ENCODE measurements at places on chromosomes 12 and 14. TPM values are rescaled to one million over a fixed set of nuclear protein-coding genes. Genes with fewer than 3 reads are reported as not detected.

AKAP5 gene
- 31.7 TPM for total RNA-seq

KRT4 gene
- total RNA-seq: 0.94 TPM

GPR65 gene
- total RNA-seq: 0.47 TPM

TMCC3 gene
- total RNA-seq: 8.7 TPM

KICS2 gene
- total RNA-seq: 6.7 TPM

SLC6A13 gene
- 10.0 TPM for total RNA-seq

OASL gene
- 0.16 TPM for total RNA-seq

CRIP2 gene
- total RNA-seq: 70.2 TPM

APPL2 gene
- 47.1 TPM for total RNA-seq

CATSPERB gene
- total RNA-seq: 3.7 TPM

ISM2 gene
- 0.78 TPM for total RNA-seq

RERG gene
- total RNA-seq: 2.2 TPM

TMEM229B gene
- total RNA-seq: 23.9 TPM

TAS2R10 gene
- 5.5 TPM for total RNA-seq

RNASE1 gene
- total RNA-seq: 9.2 TPM

CIROP gene
- total RNA-seq: not detected

FGF23 gene
- not detected for total RNA-seq

RIPK3 gene
- total RNA-seq: 0.47 TPM

KRT3 gene
- not detected for total RNA-seq

ERBB3 gene
- 2.2 TPM for total RNA-seq

PRICKLE1 gene
- 8.7 TPM for total RNA-seq

TAS2R31 gene
- total RNA-seq: 25.0 TPM

KRT81 gene
- total RNA-seq: not detected

MIP gene
- 0.62 TPM for total RNA-seq

PRB2 gene
- total RNA-seq: not detected

GRIN2B gene
- total RNA-seq: 144 TPM

KIF5A gene
- total RNA-seq: 50.2 TPM

PRR4 gene
- 4.8 TPM for total RNA-seq

IRAK3 gene
- total RNA-seq: 5.5 TPM

SH2B3 gene
- total RNA-seq: 5.1 TPM

ADAMTS20 gene
- 0.47 TPM for total RNA-seq

KRT72 gene
- total RNA-seq: not detected

TMED8 gene
- total RNA-seq: 27.6 TPM

MYF6 gene
- 0.47 TPM for total RNA-seq

ACVRL1 gene
- 11.5 TPM for total RNA-seq

CKAP4 gene
- 20.3 TPM for total RNA-seq

MEG3 gene
- 92.5 TPM for total RNA-seq

ZFHX2 gene
- 1.2 TPM for total RNA-seq

PPP1R1A gene
- total RNA-seq: 6.7 TPM

CHFR gene
- total RNA-seq: 29.6 TPM

ST8SIA1 gene
- total RNA-seq: 29.6 TPM

FAM161B gene
- total RNA-seq: 19.3 TPM

GDF3 gene
- not detected for total RNA-seq

PLBD1 gene
- total RNA-seq: 2.5 TPM

CACNA2D4 gene
- total RNA-seq: not detected

TC2N gene
- 22.8 TPM for total RNA-seq

EPYC gene
- total RNA-seq: not detected

KRT75 gene
- not detected for total RNA-seq

COX8C gene
- total RNA-seq: not detected

SELPLG gene
- 2.0 TPM for total RNA-seq

OVCH1 gene
- total RNA-seq: 1.2 TPM

POTEM gene
- total RNA-seq: not detected

NYNRIN gene
- 15.0 TPM for total RNA-seq

COPS7A gene
- 37.1 TPM for total RNA-seq

SLC25A47 gene
- total RNA-seq: not detected

SAMD15 gene
- total RNA-seq: 8.1 TPM

CFAP54 gene
- 5.9 TPM for total RNA-seq

All from occipital lobe (tissue), 3 donors.